Hypothalamus (tissue), 51 donors: ENCODE measurements at places on chromosomes 6 and 20.

DNA sequence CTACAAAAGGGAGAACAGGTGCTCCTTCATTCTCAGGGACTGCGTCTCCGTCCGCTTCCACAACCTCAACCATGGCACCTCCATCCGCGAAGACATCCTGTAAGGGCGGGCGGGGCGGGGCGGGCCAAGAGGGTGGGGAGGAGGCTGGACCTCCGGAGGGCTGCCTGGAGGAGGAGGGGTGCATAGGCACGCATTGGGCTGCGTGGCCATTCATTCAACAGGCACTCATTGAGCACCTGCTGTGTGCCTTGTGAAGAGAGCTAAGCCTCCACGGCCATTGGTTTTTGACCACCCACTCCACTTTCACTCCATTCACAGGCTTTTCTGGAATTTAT, 435 bp downstream of the ZSWIM3 start:
- no peak for DNase-seq

DNA sequence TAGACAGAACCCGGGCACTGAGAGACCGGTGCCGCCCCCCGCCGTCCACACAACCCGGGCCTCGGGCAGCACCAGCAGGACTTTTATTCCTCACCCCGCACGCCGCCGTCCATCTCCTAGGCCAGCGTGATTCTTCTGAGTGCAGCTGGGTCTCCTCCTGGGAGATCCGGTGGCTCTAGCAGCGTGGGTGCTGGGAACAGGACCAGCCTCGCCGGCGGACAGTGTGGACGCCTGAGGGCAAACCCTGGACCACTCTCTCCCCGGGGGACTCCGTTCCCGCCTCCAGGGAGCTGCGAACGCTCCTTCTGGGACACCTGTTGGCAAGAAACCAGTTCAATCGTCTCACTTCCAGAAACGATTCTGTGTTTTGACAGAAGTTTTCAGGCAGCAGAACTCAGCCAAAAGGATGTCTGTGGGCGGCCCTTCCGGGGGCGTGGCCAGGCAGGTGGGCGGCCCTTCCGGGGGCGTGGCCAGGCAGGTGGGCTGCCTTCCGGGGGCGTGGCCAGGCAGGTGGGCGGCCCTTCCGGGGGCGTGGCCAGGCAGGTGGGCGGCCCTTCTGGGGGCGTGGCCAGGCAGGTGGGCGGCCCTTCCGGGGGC, 130.7 kb downstream of the DLL1 start:
- no peak for DNase-seq

DNA sequence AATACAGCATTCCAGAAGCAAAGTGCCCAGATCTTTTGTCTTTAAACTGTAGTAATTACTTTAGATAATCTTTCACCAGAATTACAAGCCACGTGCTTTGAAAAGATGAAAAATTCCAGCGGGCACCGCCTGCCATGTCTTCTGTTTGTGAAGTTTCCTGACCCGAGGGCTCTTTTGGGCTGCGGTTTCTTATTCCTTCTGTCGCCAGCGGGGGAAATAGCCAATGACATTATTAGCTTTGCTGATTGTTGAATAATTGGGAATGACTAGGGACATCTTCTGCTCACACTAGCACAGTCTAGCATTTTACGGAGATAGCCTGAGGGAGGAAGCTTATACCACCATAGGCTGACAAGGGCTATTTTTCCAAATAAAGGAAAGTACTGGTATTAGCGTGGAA, 124.7 kb downstream of the SAMD5 start:
- no peak for DNase-seq

- DNase-seq = peak; percentile 7
Measured at GRCh38 chr6:131013495-131013894, 49.5 kb downstream of the EPB41L2 start.

GRCh38 chr6:132065556-132065955, 114.4 kb upstream of the CCN2 start:
- DNase-seq = no peak

GRCh38 chr20:50296450-50297375, 106.1 kb downstream of the CEBPB start:
- no peak for DNase-seq

DNA sequence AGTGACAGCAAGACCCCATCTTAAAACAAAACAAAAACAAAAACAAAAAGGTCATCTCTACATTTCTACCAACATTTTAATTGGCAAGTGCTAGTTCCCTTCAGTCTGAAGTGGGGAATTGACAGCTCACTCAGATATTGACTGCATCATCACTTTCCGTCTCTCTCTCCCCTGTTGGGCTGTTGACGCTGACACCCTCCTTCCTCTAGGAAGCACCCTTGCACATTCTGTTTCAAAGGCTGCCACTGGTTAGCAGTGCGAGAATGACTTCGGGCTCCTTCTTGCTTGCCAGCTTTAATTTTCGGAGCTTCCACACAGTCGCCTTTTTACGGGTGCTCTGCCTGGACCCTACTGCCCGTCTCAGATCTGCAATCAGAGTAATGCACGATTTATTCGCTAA, 96.6 kb upstream of the INSM1 start:
- DNase-seq = no peak
